ENCODE measurements at places on chromosomes 4 and X.

- no peak for DNase-seq
These were observed 48.0 kb upstream of the NAP1L5 start for GRCh38 chr4:88745581-88746163.

- DNase-seq = no peak
These were observed 37.6 kb downstream of the MAGEB5 start for GRCh38 chrX:26253526-26253925.

DNA sequence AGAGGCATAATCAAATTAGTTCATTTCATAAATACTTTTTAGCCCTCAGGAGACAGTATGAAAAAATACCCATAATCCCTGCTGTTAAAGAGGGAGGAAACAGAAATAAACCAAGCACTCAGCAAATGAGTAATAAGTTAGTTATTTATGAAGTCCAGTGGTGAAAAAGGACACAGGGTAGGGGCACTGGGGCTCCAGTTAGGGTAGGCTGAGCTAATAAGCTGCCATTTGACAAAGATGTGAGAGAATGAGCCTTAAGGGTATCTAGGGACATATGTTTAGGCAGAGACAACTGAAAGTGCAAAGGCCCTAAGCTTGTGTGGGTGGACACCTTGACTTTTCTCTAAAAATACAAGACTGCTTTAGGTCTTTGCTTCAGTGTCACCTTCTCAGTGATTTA, 94.4 kb downstream of the IL15 start:
- DNase-seq = no peak

GRCh38 chrX:116756958-116757357, 294.2 kb upstream of the CT83 start:
- no peak for DNase-seq

DNA sequence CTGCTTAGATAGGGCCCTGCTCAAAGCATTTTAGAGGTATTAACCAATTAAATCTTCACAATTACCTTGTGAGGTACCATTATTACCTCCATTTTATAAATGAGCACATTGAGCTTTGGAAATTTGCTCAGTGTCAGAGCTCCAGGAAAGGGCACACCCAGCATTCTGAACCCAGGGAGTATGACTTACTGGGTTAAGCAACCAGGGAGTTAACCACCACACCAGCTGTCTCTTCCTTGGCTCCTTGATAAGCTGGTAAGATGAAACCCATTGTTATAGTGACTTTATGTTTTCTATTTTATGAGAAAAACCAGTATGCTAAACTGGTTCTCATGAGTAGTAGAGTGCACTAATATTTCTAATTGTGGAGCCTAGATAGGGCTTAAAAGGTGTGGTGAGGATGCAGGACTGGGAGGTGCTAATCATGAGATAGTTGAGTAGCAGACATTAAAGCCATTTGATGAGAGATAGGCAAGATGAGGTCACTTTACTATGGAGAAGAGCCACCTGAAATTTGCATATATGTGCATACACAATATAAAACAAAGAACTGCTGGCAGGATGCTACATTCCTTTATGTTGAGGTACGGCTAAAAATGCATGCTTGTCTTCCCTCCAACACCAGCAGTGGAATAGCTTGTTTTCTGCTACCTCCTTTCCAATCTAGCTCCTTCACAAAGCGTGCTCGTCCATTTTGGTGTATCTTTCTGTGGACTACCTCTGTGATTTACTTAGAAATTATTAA, 556.1 kb downstream of the SPRY1 start:
- DNase-seq = no peak

GRCh38 chrX:153970357-153971123, 1.1 kb downstream of the HCFC1 start:
- no peak for DNase-seq

GRCh38 chr4:101014417-101014816, 332.9 kb downstream of the PPP3CA start:
- no peak for DNase-seq

Measured in activated T-helper 9 cell treated with anti-CD3 and anti-CD28 coated beads, Interleukin-2, amount 50 U/mL, for 16 hours (primary cell).